AG20443 (cell line): ENCODE measurements at places on chromosomes 3 and 15.

DNA sequence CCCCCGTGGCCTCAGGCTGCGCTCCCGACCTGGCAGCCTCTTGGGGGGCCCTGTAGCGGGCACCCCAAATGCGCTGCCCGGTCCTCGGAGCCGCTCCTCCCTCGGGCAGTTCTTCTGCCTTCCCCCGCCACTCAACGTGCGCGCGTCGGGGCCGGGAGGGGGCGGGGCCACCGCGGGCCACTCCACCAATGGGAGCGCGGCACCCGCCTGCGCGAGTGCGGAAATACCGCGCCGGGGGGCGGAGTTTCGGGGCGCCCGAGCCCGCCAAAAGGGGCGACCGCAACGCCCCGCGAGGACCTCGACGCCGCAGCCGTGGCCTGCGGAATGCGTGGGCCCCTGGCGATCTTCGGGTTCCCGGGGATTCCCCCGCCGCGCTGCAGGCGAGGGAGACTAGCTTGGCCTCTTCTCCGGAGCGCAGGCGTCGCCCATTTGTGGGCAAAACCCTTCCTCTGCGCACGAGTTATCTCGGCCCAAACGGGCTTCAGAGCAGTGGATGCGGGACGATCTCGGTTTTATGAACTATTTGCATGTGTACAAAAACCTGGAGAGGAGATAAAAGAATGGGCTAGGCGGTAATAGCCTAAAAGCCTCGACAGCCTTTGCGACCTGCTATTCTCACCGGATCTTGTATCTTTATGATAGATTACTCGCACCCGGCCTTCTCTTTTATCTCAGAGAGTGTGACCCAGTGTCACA lies at the start of gene TASOR:
TASOR (minus strand) TSS at position 144 of the 696 bp plus-strand sequence. CDS start 259 bp downstream, outside the sequence.
- DNase-seq: peak; percentile 98

GRCh38 chr3:15055019-15055557 lies 10.0 kb downstream of the MRPS25 start:
- no peak for DNase-seq

- no peak for DNase-seq
Measured at GRCh38 chr3:52366527-52366926, 50.4 kb downstream of the DNAH1 start.

GRCh38 chr3:184683900-184684560 lies 27.8 kb downstream of the MAGEF1 start:
- no peak for DNase-seq

GRCh38 chr3:68757157-68757556 lies 175.2 kb downstream of the TAFA4 start:
- DNase-seq: no peak

DNA sequence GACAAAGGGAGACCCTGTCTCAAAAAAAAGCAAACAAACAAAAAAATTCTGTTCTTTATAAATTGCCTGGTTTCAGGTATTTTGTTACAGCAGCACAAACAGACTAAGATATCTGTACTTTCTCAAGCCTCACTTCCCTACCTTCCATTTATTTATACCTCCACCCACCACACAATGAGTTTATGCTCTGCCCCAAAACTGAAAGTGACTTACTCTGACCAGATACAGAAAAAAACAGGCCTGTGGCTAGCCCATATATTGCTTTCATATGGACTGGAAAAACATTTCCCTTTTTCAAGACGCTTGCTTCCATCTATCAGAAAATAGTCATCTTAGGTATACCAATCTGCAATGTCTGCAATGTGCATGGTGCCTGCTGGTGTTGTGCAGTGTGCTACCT lies 8.7 kb upstream of the GPD1L start:
- no peak for DNase-seq

- no peak for DNase-seq
Measured at GRCh38 chr3:99690761-99691369, 52.5 kb downstream of the COL8A1 start.

- DNase-seq: no peak
Measured at GRCh38 chr3:47991341-47991740, 24.9 kb downstream of the MAP4 start.

GRCh38 chr3:81295906-81296577 lies 465.4 kb downstream of the GBE1 start:
- no peak for DNase-seq

GRCh38 chr15:28021281-28022039 lies 77.7 kb downstream of the OCA2 start:
- no peak for DNase-seq
